Germinal center (tissue), 1 donor: ENCODE measurements at places on chromosomes 2 and 18.

GRCh38 chr18:36547544-36547943 lies 250.0 kb downstream of the FHOD3 start:
- no peak for DNase-seq

DNA sequence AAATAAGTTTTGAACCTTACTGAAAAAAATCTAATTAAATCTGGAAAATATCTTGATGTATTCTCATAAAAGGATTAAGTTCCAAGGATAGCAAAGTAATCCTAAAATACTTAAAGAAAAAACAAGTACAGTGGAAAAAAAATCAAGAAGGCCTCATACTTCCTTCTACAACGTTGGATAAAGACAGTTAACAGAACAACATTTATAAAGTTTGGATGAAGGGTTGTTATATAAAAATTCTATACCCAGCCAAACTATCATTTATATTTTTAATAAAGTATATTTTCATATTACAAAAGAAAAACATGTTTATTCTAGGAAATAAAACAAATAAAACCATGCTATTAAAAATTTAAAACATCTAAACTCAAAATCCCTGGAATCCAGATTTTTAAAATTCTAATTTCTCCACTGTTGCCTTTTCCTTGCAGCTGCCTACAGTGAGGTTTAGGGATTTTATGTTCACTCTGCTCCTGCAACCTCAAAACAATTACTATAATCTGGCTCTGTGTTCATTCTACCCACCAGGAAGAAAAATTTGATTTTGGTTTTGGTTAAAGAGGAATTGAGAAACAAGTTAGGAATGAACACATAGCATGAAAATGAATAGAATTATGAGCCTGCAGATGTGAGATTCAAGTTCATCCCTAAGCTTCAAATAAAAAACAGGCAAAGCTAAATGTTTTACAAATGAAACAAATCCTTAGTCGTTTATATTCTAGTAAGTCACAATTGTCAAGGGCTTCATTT lies 142.8 kb downstream of the LPIN1 start:
- no peak for DNase-seq

GRCh38 chr18:57789090-57789489 lies 14.0 kb downstream of the ATP8B1 start:
- DNase-seq, result no peak

GRCh38 chr2:230916218-230916617 lies 8.8 kb downstream of the GPR55 start:
- DNase-seq, result no peak

GRCh38 chr2:69034122-69034521 lies 21.1 kb downstream of the ANTXR1 start:
- no peak for DNase-seq

DNA sequence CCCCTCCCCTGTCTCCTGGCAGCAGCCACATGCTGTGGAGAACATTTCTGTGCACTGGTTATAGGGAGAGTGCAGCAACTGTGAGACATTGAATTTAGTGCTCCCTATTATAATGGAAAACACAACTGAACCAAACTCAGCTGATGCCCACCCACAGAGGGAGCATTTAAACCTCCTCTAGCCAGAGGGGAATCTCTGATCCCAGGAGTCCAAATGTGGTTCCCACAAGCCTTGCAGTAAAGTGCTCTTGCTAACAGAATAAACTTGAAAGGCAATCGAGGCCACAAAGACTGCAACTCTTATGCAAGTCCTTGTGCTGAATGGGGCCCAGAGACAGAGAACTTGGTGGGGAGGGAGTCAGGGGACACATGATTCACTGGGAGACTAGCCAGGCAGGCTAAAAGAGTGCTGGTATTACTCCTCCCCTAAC lies 638.8 kb upstream of the VRK2 start:
- no peak for DNase-seq

- no peak for DNase-seq
Observed at GRCh38 chr2:51553476-51553875, 521.5 kb upstream of the NRXN1 start.

DNA sequence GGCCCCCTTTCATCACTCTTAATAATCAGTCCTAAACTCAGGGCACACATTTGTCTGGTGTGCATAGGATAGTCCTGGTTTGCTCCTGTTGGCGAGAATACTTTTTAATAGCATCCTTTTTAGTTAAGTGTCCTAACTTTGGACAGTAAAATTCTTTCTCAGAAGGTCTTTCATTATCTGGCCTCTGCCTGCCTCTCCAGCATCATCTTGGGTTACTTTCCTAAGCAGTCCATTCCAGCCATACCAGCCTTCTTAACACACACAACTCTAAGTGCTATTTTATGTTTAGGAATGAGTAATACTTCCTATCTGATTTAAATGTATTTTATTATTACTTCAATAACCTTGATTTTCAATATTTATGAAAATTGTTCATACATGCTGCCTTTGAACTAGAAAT lies 151.0 kb downstream of the ACOXL start:
- no peak for DNase-seq

- DNase-seq, result no peak
Observed at GRCh38 chr2:45930396-45930792, 278.9 kb downstream of the PRKCE start.

- DNase-seq, result no peak
Observed at GRCh38 chr18:28063271-28063761, 113.6 kb downstream of the CDH2 start.

- no peak for DNase-seq
Observed at GRCh38 chr18:56085551-56085950, 497.6 kb upstream of the TCF4 start.

DNA sequence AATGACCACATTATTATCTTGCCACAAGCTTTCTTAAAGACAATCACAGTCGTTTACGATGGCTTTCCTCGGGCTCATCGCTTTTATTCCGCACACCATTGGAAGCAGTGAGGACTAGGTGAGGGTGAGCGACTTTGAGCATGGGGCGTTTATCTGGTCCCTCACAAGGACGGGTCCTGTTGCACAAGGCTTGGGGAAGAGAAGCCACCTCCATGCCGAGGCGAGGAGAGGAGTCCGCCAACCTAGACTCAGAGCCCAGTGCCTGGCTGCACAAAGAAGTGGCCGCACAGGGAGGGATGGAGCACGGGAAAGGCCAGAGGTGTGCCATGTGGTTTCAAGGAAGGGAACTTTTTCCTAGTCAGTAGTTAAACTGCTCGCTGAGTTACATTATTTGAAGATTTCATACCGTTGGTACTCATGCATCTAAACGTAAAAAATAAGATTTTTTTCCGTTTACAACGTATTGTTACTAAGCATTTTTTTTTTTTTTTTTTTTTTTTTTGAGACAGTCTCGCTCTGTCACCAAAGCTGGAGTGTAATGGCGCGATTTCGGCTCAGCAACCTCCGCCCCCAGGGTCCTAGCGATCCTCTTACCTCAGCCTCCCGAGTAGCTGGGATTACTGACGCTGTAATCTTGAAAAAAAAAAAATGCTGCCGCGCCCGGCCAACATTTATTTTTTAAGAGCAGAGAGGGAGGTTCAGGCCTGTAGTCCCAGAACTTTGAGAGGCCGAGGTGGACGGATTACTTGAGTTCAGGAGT lies 849 bp upstream of the CYP27C1 start:
- no peak for DNase-seq

DNA sequence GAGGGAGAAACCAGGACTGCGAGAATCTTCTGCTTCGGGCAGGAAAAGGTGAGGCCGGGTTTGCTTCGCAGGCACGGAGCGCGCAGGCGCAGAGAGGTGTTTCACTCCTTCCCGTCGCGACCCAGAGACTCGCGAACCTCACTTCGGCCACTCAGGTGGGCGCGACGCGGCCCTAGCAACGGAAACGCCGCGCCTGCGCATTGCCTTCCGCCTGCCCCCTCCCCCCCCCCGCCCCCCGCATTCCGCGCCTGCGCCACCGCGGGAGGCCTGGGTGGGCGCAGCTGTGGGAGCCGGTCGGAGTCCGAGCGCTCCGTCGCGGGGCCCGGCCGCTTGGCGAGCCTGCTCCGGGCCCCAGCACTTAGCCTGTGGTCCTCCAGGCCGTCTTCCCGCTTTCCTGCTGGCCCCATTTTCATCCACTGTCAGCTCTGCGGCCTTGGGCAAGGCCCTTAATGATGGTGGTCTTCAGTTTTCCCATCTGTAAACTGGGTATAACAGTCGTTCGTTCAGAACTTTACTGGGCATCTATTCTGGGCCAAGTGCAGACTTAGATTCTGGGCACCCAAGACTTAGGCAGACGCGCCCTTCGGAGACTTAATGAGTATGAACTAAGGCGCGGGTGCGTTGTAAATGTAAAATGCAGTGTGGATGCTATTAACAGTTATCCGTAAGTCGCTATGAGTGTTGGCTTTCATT lies 62.1 kb upstream of the ACKR3 start:
- DNase-seq, result peak; percentile 88

GRCh38 chr2:143802871-143803650 lies 673.8 kb downstream of the ARHGAP15 start:
- peak; percentile 4 for DNase-seq

GRCh38 chr2:57802243-57802642 lies 244.4 kb upstream of the VRK2 start:
- no peak for DNase-seq

- DNase-seq, result no peak
Observed at GRCh38 chr18:49630246-49630699, 68.4 kb downstream of the LIPG start.

- no peak for DNase-seq
Observed at GRCh38 chr18:78363556-78364387, 615.8 kb upstream of the SALL3 start.

DNA sequence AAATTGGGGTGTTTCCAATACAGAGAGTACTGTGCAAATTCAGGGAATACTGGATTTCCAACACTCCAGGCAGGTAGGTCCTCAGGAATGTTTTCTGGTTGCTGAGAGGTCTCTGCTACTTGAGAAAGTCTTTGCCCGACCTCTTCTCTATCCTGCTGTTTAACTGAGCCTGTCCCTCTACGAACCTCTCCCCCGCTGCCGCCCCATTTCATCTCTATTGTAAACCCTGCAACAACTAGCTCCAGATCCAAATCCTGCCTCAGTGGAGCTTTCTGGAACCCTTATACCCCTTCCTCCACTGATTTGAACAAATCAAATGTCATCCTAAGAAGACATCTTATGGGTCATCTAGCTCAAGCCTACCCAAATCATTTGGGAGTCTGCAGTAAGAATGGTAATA lies 1.3 kb downstream of the EIF4E2 start:
- no peak for DNase-seq

- DNase-seq, result no peak
Observed at GRCh38 chr18:47978141-47978540, 47.7 kb upstream of the SMAD2 start.

DNA sequence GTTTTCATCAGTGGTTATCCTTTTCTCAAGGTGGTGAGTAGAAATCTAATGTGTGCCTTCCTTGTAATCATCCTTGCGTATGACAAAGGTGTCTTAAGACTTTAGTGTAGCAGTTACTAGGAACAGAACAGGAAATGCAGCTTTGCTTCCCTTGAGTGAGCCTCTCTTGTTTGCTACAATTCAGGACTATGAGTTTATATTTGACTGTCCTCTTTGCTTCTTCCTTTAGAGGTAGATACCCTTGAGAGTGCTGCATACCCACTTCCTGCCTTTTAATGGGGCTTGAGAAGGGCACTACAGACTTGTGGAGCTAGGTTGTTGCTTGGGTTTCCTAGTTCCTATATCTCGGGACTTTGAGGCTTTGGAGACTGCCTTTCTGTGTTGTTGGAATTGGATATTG lies 3.8 kb downstream of the KCNJ13 start:
- DNase-seq, result peak; percentile 44

DNA sequence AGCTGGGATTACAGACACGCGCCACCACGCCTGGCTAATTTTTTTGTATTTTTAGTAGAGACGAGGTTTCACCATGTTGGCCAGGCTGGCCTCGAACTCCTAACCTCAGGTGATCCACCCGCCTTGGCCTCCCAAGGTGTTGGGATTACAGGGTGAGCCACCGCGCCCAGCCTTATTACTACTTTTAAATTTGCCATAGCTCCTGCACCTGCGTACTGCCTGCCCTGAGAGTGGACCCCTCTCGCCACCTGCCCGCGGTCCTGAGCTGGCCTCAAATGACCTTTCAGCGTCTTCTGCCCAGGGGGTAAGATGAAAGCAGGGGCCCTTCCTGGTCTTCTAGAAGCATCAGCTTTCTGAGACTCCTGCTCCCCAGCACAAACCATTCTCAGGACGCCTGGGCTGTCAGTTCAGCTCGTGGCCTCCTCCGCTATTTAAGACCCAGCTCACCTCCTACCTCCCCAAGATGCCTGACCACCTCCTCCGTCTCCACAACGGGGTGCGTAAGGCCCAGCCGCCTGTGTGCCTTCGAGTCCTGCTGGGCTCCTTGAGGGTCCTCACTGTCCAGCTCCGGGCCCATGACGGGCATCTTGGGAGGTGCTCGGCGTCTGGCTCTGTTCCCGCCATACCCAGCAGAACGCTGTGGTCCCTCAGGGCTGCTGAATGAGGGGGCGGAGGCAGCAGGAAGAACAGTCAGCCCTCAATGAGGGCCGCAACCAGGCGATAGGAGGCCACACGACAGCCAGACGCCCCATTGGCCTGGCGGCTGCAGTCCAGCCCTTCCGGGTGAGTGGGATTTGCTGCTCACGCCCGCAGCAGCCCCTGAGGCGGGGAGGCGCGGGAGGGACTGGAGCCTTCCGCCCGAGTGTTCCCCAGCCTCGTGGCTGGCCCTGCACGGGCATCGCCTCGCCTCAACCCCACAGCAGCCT lies 266.6 kb downstream of the TFCP2L1 start:
- no peak for DNase-seq

DNA sequence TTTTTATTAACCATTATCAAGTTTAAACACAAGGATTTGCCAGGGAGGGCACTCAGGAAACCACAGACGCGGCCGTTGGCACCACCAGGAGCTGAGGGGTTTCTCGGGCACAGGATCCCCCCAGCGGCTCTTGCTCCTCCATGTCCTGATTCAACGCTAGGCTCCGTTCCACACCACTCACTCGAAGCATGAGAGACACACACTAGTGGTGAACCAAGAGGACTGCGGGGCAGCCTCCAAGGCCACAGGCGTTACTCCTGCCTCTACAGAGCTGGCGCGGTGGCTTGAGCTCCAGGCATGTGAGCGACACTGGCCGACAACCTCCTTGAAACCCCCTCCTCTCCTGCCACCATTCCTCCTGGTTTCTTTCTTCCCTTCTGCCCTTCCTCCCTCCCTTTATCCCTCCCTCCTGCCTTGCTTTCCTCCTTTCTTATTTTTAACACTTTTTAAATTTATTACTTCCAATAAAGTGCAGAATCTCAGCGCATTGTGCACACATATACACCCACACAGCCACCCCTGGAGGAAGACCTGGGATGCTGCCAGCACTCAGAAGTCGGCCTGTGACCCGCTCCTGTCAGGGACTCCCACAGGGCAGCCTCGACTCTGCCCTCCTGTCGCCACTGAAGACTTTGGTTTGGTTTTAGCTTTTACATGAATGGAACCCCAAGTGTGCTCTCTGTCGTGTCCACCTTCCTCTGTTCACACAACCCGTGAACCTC lies 21.7 kb downstream of the COX7A2L start:
- DNase-seq, result no peak

- no peak for DNase-seq
Observed at GRCh38 chr18:12474146-12474545, 66.4 kb downstream of the PRELID3A start.

GRCh38 chr2:224395620-224396390 lies 6.1 kb downstream of the FAM124B start:
- DNase-seq, result no peak

DNA sequence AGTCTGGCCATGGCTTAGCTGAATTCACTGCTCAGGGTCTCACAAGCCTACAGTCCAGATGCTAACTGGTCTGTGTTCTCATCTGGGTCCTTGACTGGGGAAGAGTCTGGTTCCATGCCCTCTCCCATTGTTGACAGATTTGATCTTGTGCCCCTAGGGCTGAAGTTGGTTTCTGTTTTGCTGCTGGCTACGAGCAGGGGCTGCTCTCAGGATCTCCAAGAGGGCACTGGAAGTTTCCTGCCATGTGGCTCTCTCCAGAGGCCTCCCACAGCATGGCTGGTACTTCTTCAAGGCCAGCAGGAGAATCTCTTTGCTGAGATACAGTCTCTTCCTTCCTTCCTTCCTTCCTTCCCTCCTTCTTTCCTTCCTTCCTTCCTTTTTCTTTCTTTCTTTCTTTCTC lies 78.1 kb downstream of the SPP2 start:
- DNase-seq, result no peak
